ENCODE measurements at places on chromosomes 3 and 15. TPM values are rescaled to one million over a fixed set of nuclear protein-coding genes. Genes with fewer than 3 reads are reported as not detected.
A peak's percentile ranks its signal among the peaks of the same experiment; 100 is the strongest.

GRCh38 chr15:34331809-34332208 is 5.8 kb downstream of the SLC12A6 start:
- no peak for DNase-seq
- H3K27ac ChIP-seq = no peak overlapping the region
- no peak overlapping the region for H3K4me3 ChIP-seq
- H3K27me3 ChIP-seq = no peaks in the 10 kb centered on the region
- no peaks in the 10 kb centered on the region for H3K36me3 ChIP-seq

GRCh38 chr15:76056931-76057330 is 2.9 kb upstream of the TMEM266 start:
- no peak for DNase-seq
- no peaks in the 10 kb centered on the region for H3K36me3 ChIP-seq
- H3K27ac ChIP-seq = no peak overlapping the region
- H3K4me1 ChIP-seq = peaks cover 12% of the 10 kb centered on the region
- no peak overlapping the region for H3K4me3 ChIP-seq

DNA sequence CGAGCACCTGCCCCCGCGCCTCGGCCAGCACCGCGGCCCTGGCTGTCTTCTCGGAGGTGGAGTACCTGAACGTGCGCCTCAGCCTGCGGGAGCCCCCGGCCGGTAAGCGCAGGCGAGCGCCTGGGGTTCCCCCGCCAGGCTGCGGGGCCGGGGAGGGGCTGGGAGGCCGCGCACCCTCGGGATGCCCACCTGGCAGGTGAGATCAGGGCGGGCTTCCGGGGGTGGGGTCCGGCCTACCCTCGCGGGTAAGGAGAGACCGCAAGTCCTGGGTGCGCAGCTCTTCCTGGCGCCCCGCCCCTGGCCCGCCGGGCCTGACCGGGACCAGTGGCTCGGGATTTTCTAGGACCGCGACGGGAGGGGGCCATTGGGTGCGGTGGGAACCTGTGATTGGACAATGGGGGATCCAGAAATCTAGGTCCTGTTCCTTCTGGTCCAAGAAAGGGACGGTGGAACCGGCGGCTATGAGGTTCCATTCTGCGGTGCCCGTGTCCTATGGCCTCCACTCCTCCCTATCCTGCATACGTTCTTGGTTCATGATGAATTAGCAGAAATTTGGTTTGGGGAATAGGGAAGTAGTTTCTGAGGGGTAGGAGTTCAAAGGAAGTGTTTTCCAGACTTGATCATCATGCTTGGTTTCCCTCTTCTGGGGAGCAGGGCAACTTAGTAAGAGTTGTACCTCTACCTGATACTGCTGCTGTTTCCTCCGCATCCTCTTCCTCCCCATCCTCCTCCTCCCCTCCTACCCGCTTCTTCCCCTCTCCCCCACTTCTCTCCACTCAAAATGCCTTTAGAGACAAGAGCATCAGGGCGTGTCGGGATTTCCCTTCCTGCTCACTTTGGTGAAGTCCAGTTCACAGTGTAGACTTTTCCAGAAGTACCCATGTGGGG is 808 bp downstream of the ARRDC4 start:
- H3K36me3 ChIP-seq = peaks cover 46% of the 10 kb centered on the region
- H3K27ac ChIP-seq = peak overlapping the region; percentile 88
- peak overlapping the region; percentile 94 for H3K4me3 ChIP-seq
- H3K4me1 ChIP-seq = peaks cover 60% of the 10 kb centered on the region
- peak; percentile 12 for DNase-seq

- no peaks in the 10 kb centered on the region for H3K4me1 ChIP-seq
- peaks cover 3% of the 10 kb centered on the region for H3K27me3 ChIP-seq
- H3K27ac ChIP-seq = no peak overlapping the region
- no peak overlapping the region for H3K4me3 ChIP-seq
- H3K36me3 ChIP-seq = no peaks in the 10 kb centered on the region
Measured at GRCh38 chr3:31793821-31794220, 187.2 kb downstream of the OSBPL10 start.

DNA sequence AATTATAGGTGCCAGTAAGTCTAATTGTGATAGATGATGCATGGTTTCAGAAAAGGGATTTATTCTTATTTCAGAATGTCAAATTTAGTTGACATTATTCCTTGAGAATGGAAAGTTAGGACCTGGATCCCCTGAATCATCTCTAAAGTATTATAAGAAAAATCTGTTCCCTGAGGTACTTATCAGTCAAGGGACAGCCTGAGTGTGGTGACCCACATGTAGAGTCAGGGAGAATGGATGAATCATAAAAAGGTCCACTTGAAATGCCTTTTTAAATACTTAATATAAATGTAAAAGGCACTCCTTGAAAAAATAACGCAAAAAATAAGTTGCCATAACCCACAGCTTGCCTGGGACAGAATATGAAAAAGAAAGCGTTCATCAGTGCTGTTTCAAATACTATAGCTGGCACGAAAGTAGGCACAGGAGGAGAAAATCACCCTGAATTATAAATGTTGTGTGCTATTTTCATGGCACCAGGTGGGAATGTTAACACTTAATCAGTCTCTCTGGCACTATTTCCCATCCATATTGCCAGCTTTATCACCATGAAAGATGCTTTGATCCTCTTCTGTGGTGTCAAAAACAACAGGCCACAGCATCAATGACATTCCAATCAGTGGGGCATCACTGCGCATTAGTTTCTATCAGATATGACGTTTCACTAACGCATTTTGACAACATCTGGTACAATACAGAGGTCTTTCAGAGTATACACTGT is 208.5 kb downstream of the EPHA3 start:
- no peaks in the 10 kb centered on the region for H3K27me3 ChIP-seq
- no peaks in the 10 kb centered on the region for H3K36me3 ChIP-seq
- no peaks in the 10 kb centered on the region for H3K4me1 ChIP-seq
- no peak for DNase-seq
- H3K27ac ChIP-seq = no peak overlapping the region

DNA sequence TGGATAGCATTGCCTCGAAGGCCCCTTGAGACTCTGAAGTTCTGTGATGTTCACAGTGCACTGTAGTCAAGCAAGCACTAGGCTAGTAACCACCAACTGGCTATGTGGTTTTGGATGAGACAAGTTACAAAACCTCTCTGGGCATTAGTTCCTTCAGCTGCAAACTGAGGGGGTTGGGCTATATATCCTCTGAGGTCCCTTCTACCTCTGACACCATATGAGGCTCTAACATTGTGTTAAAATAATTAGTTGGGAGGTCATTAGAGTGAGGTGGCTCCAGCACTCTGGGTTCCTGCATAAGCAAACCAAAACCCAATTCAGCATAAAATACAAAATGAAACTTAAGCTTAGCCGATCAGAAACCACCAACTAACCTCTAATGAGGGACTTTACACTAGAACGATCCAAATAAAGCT is 209.5 kb upstream of the LRRN1 start:
- no peaks in the 10 kb centered on the region for H3K27me3 ChIP-seq
- H3K4me3 ChIP-seq = no peak overlapping the region
- H3K27ac ChIP-seq = no peak overlapping the region
- no peak for DNase-seq

DNA sequence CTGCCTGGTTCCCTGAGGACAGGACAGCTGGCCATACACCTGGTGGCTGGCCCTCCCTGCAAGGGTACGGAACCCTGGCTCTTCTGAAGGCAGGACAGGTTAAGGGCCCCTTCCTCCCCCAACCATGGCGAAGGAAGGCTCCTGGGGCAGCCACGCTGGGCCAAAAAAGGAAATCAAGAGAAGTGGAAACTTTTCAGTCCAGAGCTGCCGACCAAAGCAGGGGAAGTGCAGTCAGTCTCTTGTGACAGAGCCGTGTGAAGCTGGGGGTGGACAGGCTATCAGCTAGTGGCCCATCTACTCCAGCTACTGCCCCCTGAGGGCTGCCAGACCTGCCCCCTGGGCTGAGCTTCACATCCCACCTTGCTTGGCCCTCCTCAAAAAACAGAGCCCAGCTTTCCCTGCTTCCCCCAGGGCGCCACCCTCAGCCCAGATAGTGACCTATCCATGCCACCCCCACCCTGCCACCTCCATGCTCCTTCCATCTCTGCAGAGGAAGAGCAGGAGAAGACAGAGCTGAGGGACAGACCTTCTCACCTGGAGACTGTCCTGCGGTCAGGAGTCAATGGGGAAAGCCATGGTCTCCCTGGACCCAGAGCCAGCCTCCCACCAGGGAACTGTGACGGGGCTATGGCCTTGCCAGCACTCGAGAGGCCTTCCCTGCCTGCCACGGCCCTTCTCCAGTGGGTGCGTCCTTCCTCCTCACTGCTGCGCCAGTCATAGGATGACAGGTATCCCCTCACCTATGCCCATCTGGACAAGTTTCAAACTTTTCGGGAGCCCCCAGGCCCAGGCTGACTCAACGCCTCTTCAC is 4.6 kb downstream of the SEMA7A start:
- H3K36me3 ChIP-seq = peaks cover 31% of the 10 kb centered on the region
- peaks cover 82% of the 10 kb centered on the region for H3K4me1 ChIP-seq
- no peak for DNase-seq
- H3K4me3 ChIP-seq = peak overlapping the region; percentile 96
- H3K27me3 ChIP-seq = peaks cover 2% of the 10 kb centered on the region
- peak overlapping the region; percentile 87 for H3K27ac ChIP-seq

The CACNA1D gene
- total RNA-seq = not detected

The RAD54L2 gene
- 17.7 TPM for total RNA-seq

The ARL14 gene
- not detected for total RNA-seq

The MAGEF1 gene
- 23.0 TPM for total RNA-seq

The IL12A gene
- 2.3 TPM for total RNA-seq

Measured in HFFc6 (cell line).